ENCODE measurements at places on chromosomes 1 and 21.

DNA sequence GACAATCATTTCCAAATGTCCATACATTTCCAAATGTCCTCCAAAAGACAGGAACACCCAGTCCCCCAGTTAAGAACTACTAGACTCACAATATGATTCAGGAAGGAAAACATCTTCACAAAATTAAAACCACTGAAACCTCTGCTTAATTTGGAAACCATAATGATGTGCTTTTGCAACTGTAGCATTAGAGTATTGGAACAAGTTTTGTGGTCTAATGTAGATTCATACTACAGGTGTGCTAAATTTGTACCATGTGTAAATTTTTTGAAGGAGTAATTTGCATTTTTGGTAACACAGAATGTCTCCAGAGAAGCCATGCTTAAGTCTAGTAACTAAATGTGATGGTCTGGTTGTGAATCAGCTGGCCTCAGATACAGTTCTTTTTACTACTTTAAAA lies 129.6 kb downstream of the DPYD start:
- no peak for DNase-seq

DNA sequence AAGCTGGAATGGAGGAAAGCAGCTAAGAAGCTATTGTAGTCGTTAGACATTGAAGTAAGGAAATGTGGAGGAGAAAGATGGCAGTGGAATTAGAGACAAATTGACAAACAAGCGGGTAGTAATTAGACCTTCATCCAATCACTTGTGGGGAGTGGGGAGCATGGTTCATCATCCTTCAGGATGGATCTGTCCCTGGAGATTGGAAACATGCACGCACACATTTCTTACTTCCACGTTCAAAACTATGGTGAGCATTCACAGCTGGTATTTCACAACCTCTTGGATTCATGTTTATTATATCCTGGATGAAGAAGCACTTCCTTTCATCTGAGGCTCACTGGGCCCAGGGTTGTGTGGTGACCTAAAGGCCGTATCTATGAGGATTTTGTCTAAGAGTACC lies 188.1 kb downstream of the ST6GALNAC3 start:
- peak; percentile 62 for DNase-seq

DNA sequence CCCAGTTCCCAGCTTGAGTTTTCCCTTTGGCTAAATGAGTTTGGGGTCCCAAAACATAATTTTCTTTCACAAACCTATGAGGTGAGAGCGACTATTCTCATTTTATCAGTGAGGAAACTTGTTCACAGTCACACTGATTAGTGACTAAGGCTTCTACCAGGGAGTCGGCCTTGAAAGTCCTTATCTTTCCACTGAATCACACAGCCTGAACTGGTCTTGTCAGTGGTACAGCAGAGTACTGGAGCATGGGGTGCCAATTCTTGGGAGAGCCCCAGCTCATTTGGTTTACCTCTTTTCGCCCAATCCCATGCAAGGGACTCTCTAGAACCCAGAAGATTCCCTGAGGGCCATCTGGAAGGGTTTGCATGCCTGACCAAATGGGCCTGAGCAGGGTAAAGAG lies 16.9 kb downstream of the HSD3B2 start:
- DNase-seq, result no peak

GRCh38 chr1:111227434-111227833 lies at the start of gene CHI3L2:
TSS of gene CHI3L2 (plus strand) at chr1:111227713. CDS start at chr1:111227730, 17 bp downstream.
- peak; percentile 69 for DNase-seq

All from fibroblast of mammary gland (primary cell).